ENCODE measurements at places on chromosomes 4 and X.
A peak's percentile ranks its signal among the peaks of the same experiment; 100 is the strongest.

DNA sequence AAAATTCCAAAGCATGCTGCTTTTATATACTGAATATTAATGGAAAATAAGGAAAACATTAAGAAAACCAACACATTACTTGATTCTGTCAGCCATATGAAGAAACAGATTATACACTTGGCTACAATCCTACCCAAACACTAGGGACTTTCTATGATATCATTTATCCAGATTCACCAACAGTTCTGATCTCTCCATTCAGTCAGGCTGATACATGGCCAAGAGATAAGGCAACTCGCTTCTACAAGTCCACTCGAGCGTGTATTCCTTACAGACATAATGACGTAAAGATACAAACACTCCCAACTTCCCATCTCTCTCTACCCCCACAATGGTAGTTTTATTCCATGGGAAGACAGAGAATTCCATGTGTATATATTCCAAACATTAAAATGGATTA lies 44.5 kb downstream of the NEK1 start:
- no peak for DNase-seq

DNA sequence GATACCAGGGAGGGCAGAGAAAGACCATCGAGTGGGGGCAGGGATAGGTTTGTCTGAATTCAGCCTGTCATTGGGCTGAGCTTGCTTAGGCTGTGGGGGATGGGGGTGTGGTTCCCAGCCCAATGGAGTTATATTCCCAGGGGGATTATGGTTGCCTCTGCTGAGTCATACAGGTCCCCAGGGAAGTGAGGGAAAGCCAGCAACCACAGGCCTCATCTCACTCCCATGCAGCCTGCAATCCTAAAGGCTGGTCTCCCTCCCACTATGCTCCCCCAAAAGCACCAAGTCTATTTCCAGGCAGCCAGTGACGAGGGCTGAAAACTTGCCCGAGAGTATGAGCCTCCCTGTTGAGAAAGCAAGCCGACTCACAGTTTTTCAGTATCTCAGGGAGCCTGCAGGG lies 39.3 kb downstream of the AFM start:
- peak; percentile 79 for DNase-seq

DNA sequence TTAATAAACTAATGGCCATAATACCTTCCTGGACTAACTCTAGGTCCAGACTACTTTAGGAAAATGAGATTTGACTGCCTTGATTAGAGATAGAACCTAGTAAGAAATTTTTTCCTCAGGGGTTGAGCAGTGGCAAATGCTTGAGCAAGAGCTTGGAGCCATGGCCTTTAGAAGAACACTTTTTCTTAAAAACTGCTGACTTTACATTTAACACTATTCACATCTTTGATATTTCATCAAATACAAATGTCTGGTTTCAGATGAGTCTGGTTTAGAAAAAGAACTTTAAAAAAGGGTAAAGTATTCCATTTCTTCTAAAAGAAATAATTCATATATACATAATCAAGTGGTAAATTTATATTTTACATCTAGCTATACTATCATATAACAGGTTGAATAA lies 680.9 kb upstream of the PITX2 start:
- DNase-seq = no peak

DNA sequence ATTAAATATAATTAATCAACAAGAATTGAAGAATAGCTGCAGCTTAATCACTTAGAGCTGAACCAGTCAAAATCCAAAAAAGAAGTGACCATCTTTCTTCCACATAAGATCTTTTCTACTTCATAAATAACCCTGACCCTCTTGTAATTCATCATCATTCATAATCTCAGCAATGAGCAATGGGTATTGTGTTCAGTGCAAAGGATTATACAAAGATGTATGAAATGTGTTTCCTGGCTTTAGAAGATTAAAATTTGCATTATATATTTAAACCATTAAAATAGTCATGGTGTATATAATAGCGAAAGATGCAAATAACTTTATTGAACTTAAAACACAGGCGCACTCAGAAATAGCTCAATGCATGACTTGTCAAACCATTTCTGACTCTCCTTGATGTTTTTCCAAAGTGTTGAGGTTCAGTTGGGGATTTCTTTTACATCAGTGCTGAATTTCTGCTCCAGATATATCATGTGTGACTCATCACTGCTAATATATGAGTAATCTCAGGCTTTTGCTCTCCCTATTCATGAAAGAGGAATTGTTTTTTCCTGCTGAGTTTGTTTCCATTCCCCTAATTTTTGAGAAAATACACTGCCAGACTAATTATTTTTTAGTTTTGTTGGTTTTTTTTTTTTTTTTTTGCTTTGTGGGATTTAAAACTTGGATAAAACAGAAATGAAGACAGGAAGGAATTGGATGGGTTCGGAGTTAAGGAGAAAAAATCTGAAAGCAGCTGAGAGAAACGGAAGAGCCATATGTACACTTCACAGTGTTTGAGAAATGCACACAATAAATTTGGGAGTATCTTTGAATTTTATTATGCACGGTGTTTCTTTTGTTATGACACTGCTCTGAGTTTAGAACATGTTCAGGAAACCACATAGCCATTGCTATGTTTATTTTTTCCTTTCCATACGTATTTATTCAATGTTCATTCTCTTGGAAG lies 290.1 kb upstream of the PCDH7 start:
- DNase-seq = no peak

DNA sequence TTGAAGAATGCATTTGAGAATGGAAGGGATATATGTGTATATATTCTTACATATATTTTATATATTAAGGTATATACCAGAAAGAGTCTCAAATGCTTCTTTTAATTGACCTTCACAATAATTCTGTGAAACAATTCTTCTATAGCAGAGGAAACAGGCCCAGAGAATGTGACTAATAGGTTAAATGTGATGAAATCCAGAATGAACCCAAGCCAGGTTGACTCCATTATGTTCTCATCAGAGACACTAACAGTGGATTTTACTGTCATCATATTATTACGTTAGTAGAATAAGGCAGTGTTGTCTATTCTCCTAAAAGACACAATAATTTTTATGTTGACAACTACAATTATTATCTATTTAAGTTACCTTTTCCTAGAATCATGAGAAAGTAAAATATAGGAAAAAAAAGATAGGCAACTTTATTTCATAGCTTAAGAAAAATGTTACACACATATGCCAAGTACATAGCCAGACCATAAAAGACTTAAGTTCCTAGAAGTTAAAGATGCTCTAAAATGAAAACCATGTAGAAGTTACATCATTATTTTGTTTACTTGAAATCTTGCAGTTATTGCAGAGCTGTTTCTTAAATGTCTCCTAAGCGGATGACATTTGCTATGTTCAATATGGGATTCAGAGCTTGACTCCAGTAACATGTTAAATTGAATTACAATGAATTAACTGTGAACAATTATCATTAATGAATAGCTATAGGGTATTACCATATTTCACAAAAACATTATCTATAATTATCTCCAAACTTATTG lies 56.2 kb upstream of the ANKRD50 start:
- DNase-seq = no peak

DNA sequence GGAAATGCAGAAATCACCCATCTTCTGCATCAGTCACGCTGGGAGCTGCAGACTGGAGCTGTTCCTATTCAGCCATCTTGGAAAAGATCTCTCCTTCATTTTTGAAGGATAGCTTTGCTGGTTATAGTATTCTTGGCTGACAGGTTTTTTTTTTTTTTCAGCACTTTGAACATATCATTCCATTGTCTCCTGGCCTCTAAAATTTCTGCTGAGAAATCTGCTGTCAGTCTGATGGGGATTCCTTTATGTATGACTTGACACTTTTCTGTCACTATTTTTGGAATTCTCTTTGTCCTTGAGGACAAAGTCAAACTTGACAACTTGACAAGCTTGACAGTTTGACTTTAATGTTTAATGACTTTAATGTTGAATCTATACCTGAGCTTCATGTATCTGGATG lies 16.8 kb downstream of the HPGDS start:
- no peak for DNase-seq

- no peak for DNase-seq
These were observed 171.0 kb downstream of the FBXW7 start for GRCh38 chr4:152364883-152365282.

DNA sequence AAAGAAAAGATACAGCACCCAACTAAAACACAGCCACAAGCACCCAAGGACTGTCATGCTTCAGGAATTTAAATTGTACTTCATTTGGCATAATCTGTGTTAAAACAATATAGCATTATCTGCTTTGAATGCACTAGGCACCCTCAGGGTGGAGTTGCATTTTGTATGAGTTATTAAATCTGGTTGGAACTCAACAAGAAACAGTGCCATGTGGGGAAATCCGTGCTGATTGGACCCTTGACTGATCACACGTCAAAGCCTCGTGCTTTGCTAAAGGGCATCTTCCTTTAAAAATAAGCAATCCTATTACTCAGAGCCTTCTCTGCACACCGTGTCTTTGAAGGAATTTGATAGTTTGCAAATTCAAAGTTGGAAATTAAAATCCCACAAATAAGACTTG lies 35.4 kb downstream of the IGFBP7 start:
- no peak for DNase-seq

DNA sequence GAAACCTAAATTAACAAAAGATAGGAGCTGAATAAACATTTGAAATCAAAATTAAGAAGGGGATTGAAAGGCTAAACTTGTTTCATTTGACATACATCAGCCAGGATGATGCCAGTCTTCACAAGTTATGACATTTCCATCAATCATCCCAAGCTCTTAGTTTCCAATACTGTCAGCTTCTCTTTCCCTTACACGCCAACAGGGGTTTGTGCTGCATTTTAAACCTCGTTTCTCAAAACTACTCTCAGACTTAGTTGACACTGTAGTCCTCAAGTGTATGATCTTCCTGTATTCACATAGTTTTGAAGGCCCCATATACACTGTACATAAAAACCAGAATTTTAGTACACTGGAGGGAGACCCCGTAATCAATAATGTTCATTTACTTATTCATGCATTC lies 840 bp upstream of the P2RY10 start:
- DNase-seq = no peak

DNA sequence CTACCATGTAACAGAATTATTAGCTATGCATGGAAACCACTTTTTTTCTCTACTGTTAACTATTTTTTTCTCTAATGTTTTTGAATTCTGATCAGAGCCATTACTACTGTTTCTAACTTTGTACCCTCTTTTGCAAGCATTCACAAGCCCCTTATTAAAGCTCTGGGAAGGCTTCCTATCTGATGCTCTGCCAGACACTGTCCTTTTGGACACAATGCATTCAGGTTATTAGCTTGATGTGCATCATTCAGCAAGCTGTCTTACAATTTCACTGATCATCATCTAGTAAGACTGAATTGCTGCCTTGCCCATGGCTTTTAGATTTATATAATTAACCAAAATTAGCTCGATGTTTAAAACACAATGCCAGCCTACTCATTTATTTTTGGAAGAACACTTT lies 155.1 kb downstream of the NR3C2 start:
- no peak for DNase-seq

- DNase-seq = no peak
These were observed 11.2 kb upstream of the RNF175 start for GRCh38 chr4:153771046-153771445.

- DNase-seq = no peak
These were observed 92.0 kb downstream of the CHRDL1 start for GRCh38 chrX:110703641-110704040.

GRCh38 chr4:184028561-184029374 lies 123.7 kb downstream of the STOX2 start:
- peak; percentile 11 for DNase-seq

GRCh38 chr4:30875658-30876269 lies 155.6 kb downstream of the PCDH7 start:
- no peak for DNase-seq

- no peak for DNase-seq
These were observed 6.9 kb upstream of the HAND2 start for GRCh38 chr4:173536808-173537429.

- no peak for DNase-seq
These were observed 154.9 kb upstream of the PJA1 start for GRCh38 chrX:69320116-69320515.

GRCh38 chr4:148112231-148112982 lies 329.8 kb downstream of the NR3C2 start:
- DNase-seq = no peak

- DNase-seq = no peak
These were observed 44.1 kb downstream of the QRFPR start for GRCh38 chr4:121336706-121337105.

DNA sequence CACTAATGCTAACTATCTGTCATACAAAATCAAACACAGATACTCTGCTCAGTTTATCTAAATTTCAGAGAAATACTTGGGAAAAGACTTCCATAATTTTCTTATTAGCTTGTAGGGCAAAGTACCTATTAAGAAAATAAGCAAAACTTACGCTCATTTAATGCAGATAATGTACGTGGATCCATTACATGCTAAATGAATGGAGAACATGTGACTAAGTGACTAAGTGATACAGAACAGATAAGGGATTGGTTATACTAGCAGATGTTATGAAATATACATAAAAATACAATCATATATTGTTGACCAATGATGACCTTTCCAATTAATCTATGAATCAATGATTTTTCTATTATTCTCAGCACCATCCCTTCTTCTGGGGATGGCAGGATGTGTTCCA lies 25.7 kb downstream of the EREG start:
- no peak for DNase-seq
